NCI-H2107 (cell line): ENCODE measurements at places on chromosomes 7 and 10.

GRCh38 chr7:25537662-25538375 is 309.5 kb upstream of the NPVF start:
- no peak for DNase-seq

DNA sequence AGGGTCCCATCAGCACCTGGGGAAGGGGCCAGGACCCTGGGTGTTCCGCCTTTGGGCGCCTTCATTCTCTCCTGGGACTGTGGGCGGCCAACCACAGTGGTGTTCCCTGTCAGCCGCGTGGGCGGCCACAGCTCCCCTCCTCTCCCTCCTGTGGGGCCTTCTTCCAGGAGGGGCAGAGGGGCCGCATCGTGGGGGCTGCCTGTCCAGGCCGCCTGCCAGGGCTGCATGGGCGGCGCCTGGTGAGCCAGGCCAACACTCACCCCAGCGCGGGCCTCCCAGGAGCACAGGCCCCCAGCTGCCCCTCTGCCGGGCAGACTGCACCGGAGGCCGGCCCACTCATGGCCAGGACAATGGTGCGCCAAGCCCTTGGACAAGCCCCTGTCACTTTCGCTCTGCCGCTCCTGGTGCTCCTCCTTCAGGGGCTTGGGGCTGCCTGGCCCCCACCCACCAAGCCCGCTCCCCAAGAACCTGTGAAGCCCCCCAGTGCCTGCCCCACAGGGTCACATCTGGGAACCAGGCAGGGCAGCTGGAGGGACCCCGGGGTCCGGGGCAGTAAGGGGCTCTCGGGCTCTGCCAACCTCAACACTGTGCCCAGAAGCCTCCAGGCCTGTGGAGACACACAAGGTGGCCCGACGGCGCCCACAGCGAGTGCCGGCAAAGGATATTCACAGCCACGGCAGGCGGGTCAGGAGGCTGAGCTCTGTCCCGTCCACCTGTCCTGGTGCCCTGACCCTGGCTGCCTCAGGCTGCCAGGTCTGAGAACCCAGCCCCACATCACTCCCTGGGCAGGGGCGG is 42.8 kb downstream of the AP5Z1 start:
- DNase-seq: no peak

GRCh38 chr10:930625-931325 is 730 bp downstream of the LARP4B start:
- no peak for DNase-seq

- DNase-seq: no peak
These were observed 105.3 kb upstream of the KCTD7 start for GRCh38 chr7:66523409-66523808.

DNA sequence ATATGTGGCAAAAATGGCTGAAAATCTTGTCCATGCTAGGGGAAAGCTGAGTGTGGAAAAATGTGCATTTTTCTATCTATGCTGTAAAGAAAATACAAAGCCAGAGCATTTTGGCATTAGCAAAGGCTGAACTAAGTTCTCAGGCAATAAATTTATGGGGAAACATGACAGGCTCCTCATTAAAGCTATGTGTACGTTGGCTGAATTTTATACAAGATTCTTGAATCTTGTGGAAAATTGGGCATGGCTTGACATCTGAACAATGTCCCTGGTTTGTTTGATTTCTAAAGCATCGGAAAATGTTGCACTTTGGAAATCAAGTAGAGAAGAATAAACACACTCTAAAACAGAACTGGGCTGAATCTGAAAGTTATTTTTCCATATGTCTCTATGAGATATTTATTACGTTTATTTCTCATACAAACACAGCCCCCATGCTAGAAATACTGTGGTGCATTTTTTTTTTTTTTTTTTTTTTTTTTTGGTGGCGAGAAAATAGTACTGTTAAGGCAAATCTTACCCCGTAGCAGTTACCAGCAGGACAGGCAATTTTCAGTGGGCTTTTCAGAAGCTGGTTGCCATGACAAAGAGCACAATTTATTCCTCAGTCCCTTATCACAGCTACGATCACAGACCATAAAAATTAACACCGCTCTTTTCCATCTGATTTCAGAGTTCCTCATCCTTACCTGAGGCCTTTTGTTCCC is 16.9 kb downstream of the CPA1 start:
- DNase-seq: no peak

GRCh38 chr10:69807122-69807521 is 5.4 kb downstream of the COL13A1 start:
- DNase-seq: no peak

GRCh38 chr7:29345590-29345989 is 151.0 kb downstream of the CHN2 start:
- DNase-seq: no peak

DNA sequence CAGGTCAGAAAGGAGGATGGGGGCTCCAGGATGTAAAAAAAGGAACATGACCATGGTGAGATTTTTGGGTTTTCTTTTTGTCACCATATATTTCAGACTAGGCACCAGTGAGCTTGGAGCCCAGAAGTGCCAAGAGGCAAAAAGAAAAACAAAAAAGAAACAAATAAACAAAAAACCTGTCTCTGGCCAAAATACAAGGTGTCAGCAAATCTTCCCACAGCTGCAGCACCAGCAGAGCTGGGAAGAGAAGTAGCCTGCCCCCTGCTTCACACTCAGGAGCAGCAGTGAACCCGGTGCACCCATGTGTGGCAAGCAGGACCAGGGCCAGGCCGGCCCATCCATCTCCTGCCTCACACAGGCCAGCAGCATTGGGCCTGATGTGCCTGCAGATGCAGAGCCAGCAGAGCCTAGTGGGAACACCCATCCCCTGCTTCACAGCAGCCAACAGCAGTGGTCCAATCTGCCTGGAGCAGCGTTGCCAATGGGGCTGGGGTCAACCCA is 34.7 kb upstream of the C10orf71 start:
- DNase-seq: no peak

DNA sequence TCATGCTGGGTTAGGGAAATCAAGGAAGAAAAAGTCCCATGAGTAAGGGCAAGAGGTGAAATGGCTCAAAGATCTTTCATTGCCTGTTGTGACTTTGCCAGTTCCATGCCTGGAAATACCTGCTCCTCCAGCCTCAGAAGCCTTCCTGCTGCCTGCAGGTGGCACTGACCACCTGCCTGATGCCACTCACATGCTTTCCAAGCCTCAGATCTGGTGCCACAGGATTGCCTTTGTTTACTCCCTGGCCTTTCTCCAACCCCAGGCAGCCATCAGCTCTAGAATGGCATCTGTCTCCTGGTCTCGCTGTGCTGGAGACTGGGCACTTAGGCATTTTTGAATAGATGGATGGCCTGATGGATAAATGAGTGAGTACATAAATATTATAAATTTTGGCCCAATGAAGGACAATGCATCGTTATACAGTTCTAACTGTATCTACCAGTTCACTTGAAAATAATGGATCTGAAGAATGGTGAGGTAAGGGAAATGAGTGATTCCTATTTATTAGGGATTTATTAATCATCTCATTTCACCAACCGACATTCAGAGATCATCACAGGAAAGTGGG is 657.2 kb downstream of the INHBA start:
- no peak for DNase-seq

GRCh38 chr7:43769281-43769680 is 10.8 kb downstream of the BLVRA start:
- DNase-seq: no peak

- DNase-seq: no peak
These were observed 97.1 kb upstream of the ARID5B start for GRCh38 chr10:61804414-61804813.

DNA sequence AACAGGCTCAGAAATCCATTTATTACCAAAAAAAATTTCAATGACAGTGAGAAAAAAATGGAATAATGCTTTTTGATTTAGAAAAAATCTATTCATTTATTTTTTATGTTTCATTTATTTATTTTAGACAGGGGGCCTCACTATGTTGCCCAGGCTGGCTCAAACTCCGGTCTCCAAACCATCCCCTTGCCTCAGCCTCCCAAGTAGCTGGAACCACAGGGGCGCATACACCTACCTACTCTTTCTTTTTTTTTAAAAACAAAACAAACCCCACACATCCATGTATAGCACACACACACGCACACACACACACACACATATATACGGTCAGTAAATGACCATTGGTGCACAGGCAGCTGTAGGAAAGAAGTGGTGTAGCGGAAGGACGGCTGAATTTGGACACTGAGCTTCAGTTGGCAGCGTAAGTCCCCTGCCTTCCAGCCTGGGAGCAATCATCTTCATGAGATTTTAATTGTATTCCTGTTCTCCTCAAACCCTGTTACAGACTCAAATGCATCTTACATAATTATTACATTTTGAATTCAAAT is 28.8 kb downstream of the ARL4A start:
- DNase-seq: no peak

GRCh38 chr7:27104341-27105058 is 2.0 kb upstream of the HOXA2 start:
- no peak for DNase-seq

DNA sequence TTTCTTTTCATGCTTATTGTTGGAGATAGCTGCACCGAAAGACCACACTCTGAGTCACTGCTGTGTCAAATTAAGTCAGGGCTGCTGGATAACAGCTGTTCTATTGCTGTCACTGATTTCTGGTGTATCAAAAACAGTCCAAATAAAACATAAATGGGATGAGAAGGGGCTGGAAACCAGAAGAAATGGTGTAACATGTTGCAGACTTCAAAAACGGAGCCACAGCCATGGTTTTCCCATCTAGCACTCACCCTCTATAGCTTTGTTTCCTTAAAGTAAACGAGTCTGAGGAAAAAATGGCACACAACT is 103.3 kb upstream of the DIP2C start:
- no peak for DNase-seq

- no peak for DNase-seq
These were observed 51.1 kb upstream of the TSPAN13 start for GRCh38 chr7:16702441-16702840.

GRCh38 chr10:4329225-4329624 is 496.8 kb upstream of the AKR1E2 start:
- no peak for DNase-seq

GRCh38 chr10:10141782-10142382 is 875.8 kb upstream of the CELF2 start:
- DNase-seq: no peak

GRCh38 chr10:74934100-74934812 is 107.9 kb downstream of the KAT6B start:
- DNase-seq: no peak

DNA sequence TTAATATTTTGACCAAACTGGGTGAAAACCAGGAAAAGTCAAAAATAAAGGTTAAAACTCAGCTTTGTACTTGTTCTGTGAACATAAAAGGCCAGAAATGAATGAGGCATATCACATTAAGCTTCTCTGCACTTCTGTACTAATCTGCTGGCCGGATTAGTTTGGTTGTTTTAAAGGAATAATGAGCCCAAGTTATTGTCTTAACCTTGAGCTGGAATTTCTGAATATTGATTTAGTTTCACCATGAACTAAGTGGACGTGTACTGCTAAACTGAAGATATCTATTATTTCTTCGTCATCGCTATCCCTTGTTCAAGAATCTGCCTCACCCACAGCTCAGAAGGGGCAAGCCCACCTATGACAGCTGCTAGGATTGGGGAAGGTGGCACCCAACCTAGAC is 101.1 kb upstream of the FRMD4A start:
- DNase-seq: no peak

DNA sequence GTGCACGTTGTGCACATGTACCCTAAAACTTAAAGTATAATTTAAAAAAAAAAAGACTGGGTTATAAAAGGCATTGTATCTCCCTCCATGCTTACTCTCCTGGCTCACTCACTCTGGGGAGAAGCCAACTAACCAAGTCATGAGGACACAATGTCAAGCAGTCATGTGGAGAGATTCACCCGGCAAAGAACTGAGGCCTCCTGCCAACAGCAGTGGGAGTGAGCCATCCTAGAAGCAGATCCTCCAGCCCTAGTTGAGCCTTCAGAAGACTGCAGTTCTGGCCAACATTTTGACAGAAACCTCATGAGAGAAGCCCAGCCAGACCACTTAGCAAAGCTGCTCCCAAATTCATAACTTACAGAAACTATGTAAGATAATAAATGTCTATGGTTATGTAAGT is 521.7 kb upstream of the FZD8 start:
- no peak for DNase-seq

DNA sequence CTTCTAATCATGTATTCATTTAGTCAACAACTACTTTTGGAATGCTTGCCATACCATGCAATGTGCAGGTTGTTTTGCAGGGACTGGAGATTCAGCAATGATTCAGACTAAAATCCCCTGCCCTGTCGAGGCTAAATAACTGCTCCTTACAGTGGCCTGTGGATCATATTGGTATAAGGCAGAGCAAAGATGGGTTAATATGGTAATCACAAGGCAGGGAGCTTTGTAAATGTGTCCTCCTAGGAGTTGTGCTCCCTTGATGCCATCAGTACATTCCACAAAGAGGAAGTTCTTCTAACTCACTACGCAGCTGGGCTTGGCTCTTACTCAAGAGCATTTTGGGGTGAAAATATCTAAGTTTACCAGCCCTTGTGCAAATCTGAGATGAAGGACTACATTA is 614 bp upstream of the IFIT2 start:
- DNase-seq: no peak

DNA sequence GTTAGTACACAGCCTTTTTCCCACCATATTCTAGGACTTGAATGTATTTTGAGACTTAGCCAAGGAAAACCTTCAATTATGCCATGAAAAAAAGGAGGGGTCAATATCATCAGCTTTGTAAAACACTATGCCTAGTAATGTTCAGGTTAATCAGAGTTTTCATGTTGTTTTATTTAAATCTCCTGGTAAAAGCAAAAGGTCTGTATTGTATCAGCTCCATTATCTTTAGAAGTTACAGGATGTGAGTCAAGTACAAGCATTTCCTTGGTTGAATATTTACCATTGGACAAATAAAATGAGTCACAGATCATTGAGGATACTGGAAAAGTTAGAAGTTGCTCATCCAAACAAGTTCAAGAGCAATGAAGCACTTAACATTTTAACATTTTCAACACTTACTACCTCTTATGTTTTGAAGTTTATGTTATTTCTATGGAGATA is 89.9 kb upstream of the CAPZA2 start:
- DNase-seq: no peak

DNA sequence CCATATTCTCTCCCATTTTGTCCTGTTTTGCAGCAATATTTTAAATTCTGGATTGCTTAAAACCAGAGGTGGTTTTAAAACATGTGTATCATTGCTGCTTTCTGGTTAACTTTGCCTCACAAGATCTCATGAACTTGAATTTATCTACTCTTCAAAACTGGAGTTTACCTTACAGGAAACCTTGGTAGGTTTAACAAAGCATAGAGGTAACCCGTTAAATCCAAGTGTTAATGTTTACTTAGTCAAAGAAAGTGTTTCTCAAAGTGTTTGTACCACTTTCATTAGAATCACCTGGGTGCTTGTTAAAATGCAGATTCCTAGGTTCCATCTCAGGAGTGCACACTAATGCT is 44.0 kb upstream of the VDAC2 start:
- DNase-seq: no peak

DNA sequence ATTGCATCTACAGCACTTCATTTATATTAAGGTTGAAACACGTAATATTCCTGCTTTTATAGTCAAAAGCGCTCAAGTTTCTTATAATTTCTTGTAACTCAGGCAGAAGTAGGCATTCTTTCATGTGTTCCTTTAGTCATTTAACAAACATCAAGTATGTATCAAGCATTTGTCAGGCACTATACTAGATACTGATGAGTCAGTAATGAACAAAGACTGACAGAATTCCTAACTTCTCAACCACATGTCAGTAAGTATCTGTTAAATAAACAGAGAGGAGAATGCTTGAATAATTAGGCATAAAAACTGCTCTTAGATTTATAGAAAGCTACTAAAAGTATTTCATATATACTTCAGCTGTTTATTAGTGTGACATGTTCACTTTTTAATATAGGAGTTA is 9.9 kb downstream of the CRPPA start:
- DNase-seq: no peak

GRCh38 chr7:81420526-81421226 is 349.2 kb downstream of the HGF start:
- no peak for DNase-seq

GRCh38 chr7:124688991-124689390 is 76.6 kb downstream of the GPR37 start:
- DNase-seq: no peak
